AML-193 (cell line): ENCODE measurements at places on chromosomes 1 and 21.

- DNase-seq, result no peak
Observed at GRCh38 chr1:244672946-244673682, 20.2 kb downstream of the DESI2 start.

DNA sequence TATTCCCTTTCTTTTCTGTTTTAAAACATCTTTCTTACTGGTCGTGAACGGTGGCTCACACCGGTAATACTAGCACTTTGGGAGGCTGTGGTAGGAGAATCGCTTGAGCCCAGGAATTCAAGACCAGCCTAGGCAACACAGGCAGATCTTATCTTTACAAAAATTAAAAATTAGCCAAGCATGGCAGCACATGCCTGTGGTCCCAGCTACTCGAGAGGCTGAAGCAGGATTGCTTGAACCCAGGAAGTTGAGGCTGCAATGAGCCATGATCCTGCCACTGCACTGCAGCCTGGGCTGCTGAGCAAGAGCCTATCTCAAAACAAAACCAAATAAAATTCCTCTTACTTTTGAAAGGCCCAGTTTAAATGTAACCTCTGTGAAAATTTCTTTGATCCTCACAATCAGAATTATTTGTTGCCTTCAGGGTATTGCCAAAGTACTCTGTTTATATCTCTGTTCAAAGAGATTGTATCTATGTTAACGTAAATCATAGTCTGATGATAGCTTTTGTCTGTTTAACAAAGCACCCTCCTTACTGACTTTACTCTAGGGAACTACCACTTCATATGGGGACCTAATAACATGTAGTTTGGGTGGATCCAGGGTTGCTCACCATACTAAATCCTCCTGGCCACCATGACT is 71.6 kb downstream of the RERE start:
- no peak for DNase-seq

DNA sequence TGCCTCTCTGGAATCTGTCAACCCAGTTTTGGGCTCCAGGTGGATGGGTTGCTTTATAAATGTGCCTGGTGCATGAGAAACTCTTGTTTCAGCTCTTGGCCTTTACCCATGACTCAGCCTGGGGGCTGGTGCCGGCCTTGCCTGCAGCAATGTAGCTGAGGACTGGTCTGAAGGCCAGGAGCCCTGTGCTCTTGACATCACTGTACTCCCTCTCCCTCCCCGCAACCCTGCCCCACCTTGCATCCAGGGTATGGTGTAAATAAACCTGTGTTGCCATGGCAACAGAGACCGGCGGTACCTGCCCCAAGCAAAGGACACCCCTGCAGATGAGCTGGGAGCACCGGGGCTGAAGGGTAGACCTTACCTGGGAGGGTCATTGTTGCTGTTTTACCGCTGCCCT is 13.3 kb downstream of the FAM151A start:
- DNase-seq, result no peak

- DNase-seq, result no peak
Observed at GRCh38 chr1:47417170-47418044, 1.3 kb downstream of the FOXE3 start.

- DNase-seq, result no peak
Observed at GRCh38 chr1:175317779-175318178, 125.2 kb upstream of the KIAA0040 start.

DNA sequence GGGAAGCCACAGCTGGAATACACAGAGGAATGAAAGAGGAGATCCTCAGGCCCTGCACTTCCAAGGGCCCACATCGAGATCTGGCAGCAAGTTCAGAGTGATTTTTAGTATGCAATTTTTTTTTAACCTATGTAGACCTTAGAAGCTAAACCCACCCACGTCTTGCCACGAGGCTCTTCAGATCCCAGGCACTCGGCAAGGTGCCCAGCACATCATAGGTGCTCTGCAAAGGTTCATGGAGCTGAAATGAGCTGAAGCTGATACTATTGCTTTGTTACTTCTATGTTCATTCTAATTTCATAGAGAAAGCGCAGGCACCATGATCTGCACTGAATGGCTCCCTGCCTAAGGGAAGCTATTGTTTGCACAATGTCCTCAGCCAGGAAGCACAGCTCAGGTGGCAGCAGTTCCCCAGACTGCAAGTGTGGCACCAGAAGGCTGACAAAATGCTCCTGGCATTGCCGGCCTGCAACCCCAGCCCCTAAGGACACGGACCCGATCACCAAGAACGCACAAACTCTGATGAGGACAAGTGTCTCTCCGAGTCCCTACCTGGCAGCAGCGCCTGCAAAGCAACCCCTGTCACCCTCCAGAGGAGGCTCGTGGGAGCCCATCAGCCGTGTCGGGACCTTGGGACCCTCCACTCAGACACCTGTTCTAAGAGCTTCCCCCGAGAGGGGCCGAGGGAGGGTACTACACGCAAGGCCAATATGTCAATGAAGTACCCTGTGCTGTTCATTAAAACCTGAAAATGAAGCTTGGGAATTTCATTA is 264.2 kb downstream of the NPHP4 start:
- no peak for DNase-seq

- no peak for DNase-seq
Observed at GRCh38 chr1:96214982-96215381, 506.6 kb upstream of the PTBP2 start.

DNA sequence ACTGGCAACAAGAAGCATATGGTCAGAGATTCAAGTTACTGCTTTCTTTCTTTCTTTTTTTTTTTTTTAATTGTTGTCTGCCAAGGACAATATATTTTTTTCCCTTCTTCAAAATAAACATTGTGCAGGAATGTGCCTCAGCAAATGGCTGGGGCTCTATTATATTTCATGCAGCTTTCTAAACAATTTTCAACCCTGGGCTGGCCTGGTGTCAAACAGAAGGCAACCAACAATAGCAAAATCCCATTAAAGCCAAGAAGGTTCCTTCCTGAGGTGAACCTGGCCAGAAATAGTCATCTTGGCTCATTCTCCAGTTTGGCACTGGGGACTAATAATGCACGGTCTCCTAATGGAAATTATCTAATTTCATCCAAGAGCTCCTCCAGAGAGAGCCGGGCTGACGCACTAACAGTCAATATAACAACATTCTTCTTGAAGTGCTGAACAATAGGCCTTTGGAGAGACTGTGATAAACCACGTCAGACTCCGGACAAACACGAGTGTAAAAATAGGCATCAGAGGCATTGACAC is 35.7 kb upstream of the HLX start:
- DNase-seq, result no peak

DNA sequence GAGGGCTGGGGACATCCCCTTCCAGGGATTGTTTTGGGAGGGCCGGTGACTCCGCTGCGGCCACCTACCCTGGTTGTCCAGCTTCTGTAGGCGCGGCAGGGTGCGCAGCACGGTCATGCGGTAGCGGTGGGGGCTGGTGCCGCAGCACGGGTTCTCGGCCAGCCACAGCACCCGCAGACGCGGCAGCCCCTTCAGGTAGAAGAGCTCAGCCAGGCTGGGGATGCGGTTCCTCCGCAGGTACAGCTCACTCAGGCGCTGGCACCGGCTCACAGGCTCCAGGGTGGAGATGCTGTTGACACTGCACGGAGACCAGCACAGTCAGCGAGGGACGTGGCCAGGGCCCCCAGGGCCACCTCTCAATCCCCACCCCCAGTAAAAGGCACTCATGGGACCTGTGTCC is 6.2 kb downstream of the CFAP410 start:
- DNase-seq, result no peak

GRCh38 chr21:36297938-36298572 is 21.9 kb upstream of the MORC3 start:
- DNase-seq, result peak; percentile 80

DNA sequence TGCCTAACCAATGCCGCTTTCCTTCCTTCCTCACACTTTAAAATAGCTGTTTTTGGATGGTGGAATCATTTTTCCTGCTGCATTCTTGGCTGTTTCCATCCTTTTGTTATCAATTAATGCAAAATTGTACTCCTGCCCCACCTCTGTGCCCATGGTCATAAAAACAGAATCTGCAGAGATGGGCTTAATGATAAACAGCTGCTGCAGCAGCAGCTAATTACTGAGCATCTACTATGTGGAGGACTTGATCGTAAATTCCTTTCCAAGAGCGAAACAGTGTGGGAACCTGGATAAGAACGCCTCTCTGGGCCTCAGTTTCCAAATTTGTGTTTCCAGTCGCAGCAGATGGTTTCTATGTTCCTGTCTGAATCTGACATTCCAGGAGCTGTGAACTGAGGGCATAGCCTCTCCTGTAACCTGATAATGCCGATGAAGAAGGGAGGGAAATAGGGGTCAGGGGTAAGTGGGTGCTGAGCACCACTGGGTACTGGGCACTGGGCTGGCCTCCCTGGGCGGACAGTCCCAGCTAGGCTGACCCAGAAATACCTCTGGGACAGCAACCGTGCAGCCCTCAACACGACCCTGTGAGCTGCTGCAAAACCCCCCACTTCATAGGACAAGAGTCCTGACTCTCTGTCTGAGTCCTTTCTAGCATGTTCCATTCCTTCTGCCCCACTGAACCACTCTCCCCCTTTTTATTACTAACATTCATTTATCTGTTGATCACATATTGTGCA is 121.7 kb downstream of the DMRTB1 start:
- no peak for DNase-seq
